Thoracic aorta (tissue), 2 donors: ENCODE measurements at places on chromosomes 13 and 19.

DNA sequence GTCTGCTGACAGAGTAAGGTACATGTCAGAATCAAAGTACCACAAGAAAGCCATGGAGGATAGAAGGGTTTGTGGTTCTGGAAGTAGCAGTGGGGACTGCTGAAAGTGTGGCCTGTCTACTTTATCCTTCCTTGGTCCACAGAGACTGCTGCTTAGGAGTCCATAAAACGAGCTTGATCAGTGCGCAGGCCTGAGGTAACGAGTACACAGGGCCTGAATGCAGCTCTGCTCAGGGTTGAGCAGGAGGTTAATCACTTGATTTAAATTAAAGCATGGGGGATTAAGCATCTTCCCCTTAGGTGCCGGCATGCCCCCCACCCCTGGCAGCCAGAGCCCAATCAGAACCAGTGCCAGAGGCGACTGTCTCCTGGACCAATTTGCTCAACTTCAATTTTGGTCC lies 34.9 kb upstream of the WASF3 start:
- DNase-seq, result no peak

- DNase-seq, result no peak
Measured at GRCh38 chr13:106619688-106620555, 52.0 kb upstream of the ARGLU1 start.

DNA sequence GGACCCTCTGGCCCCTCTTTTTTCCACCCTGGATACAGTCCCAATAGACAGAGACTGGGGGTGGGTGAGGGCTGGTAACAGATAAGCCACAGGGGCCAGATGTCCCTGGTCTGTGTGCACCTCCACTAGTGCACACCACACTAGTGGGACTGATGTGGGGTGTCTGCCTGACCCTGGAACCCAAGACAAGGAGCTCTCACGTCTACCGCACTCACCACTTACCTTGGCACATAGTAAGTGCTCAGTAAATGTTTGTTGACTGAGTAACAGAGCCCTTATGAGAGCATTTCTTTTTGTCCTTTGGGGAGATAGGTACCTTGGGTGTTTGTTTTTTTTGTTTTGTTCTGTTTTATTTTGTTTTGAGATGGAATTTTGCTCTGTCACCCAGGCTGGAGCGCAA lies 23.1 kb upstream of the ZNF414 start:
- no peak for DNase-seq

GRCh38 chr19:38411041-38411712 lies 8.3 kb downstream of the FAM98C start:
- DNase-seq, result no peak

DNA sequence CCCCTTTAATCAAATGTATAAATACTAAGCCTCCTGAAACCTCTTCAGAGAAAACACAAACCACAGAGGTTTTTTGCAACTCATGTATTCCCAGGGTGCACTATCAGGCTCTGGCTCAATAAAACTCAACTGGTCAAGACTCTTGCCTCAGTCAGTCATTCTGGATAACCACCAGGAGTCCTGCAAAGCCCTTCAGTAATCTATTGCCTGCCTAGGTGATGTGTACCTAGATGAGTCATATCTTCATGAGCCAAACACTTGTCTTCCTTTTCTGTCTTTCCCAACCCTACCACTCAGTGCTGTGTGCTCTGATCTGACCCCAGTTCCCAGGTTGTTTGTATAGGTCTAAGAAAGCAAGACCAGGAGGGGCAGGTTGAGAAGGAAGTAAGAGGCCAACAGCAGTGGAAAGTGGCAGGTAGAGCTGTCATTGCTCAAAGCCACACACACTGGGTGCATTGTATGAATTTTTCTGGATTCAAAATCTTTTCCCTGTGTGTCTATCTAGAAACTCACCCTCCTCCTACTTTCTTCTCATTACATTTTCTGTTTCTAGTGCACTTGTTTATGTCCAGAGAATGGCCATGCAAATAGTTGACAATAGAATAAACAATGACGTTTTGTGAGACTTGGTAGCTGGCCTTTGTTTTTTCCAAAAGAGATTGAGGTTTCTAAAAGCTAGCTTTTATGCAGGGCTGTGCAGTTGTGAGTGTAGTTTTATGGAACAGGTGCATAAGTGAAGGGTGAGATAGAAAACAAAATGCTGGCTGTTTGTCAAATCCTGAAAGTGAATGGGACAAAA lies 48.1 kb downstream of the PSG1 start:
- no peak for DNase-seq

DNA sequence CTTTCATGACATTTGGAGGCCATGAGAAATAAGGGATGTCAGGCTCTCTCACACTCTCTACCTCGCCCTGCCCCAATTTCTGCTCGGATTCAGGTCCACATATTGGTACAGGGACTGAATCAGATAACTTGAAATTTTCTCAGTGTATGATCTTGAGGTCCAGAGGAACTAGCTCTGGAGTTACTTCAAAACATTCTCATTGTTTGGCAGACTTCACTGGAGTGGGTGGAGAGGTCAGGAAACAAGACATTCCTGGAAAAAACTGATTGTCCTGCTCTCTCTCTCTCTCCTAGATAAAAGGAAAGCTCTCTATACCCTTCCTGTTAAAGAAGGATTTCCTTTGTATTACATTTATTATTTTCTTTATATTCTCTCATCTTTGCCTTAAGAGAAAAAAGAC lies 428.1 kb upstream of the DACH1 start:
- no peak for DNase-seq

- no peak for DNase-seq
Measured at GRCh38 chr13:91072486-91072885, 275.0 kb upstream of the MIR17HG start.

DNA sequence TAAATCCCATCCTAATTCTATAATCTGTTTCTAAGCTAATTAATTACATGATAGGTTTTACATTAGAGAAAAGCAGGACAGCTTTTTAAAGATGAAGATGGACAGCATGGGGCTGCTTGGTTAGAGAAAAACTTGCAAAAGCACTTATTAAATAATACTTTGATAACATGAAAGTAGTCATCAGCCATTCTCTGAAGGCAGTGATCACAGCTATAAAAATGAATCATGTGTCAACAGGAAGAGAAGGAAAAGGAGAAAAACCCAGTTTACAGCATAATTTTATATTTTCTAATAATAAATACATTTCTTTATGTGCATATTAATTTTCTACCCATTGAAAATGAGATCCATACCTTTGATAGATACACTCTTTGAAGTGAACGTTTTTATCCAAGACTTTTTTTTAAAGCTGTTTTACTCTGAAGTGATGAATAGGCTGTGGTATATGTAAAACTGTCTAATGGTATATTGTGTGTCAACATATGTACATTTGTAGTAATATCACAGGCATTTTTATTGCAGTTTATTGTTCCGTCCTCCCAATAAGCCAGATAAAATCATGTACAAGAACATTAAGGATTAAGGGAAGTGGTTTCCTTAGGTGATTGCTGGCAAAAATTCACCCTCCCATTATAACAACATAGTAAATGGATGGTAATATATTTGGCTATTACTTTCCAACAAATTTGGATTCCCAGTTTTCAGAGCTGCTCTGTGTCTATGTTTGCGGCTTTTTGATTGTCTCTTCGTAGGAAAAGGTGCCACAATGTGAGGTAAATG lies 1.3 kb upstream of the KLF5 start:
- DNase-seq, result no peak

- no peak for DNase-seq
Measured at GRCh38 chr13:75360170-75360569, 121.8 kb downstream of the TBC1D4 start.

DNA sequence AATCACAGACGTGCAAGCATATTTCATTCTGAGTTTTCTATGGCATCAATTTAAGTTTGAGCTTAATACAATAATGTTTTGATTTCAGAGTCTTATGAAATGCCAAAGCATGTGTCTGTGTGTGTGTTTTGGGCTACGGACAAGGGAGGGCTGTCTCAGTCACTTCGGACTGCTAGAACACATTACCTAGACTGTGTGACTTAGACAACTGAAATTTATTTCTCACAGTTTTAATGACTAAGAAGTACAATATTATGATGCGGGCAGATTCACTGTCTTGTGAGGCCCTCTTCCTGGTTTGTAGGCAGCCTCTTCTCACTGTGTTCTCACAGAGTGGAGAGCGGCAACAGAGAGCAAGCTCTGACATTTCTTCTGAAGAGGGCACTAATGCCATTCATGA lies 1202.0 kb downstream of the EFNB2 start:
- no peak for DNase-seq

DNA sequence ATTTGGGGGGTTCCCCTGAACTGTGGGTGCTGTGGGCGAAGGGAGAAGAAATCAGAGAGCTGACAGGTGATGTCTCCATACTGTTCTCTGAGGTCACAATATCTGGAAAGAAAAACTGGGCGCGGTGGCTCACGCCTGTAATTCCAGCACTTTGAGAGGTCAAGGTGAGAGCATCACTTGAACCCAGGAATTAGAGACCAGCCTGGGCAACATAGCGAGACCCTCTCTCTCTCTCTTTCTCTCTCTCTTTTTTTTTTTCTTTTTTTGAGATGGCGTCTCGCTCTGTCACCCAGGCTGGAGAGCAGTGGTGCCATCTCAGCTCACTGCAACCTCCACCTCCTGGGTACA lies 21.9 kb downstream of the IQCN start:
- no peak for DNase-seq

DNA sequence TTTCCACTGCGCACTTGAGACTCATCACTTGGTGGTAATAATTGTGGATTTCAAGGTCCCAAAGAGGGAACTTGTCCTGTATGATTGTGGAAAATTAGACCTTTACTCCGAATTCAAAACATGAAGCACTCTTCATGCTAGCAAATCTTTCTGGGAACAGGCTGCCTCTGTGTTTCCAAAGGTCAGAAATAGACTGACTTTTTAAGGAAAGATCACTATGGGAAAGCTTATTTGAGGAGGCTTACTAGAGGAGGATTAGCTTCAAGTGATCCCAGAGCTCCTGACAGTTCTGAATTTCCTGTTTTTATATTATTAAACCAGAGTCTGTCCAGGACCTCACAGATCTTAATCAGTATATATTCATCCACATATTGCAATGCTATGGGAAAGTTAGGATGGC lies 5.5 kb downstream of the WDFY2 start:
- no peak for DNase-seq

DNA sequence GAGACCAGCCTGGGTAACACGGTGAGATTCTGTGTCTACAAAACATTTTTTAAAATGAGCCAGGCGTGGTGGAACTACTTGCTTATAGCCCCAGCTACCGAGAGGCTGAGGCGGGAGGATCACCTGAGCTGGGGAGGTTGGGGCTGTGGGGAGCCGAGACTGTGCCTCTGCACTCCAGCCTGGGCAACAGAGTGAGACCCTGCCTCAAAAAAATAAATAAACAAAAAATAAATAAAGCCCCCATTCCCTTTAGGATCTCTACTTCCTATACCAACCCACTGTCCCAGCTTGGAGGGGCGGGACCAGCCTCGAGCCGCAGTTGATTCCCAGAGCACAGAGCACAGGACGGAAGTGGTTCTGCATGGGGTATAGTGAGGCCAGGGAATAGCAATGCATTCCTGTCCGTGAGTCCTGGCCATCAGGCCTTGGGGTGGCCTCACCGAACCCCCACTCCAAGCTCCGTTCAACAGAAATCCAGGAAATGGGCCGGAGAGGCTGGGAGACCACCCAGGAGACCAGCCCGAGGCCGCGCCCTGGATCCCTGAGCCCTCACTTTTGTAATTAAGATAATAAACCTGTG lies 4.9 kb upstream of the PTBP1 start:
- no peak for DNase-seq

DNA sequence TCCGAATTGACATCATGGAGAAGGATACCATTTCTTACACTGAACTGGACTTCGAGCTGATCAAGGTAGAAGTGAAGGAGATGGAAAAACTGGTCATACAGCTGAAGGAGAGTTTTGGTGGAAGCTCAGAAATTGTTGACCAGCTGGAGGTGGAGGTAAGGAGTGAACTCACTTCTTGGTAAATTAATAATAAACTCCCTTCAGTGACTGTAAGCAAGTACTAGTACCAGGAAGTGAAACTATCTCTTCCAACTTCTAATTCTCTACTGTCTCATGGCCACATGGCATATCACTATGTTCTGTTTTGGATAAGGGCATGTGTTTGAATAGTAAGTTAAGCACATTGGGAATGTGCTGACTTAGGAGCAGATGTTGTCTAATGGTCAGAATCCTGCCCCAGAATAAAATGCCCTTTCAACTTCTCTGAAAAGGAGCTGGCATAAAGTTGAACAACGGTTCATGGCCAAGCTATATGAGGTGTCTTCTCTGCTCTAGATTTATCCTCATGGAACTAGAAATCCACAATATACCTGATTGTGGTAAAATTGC lies 13.4 kb downstream of the OLFM4 start:
- no peak for DNase-seq

- DNase-seq, result no peak
Measured at GRCh38 chr19:14272623-14273022, 66.7 kb upstream of the ADGRL1 start.

GRCh38 chr19:51722492-51722891 lies 1.3 kb downstream of the HAS1 start:
- DNase-seq, result no peak

- DNase-seq, result no peak
Measured at GRCh38 chr19:4814625-4815425, 16.7 kb downstream of the TICAM1 start.

DNA sequence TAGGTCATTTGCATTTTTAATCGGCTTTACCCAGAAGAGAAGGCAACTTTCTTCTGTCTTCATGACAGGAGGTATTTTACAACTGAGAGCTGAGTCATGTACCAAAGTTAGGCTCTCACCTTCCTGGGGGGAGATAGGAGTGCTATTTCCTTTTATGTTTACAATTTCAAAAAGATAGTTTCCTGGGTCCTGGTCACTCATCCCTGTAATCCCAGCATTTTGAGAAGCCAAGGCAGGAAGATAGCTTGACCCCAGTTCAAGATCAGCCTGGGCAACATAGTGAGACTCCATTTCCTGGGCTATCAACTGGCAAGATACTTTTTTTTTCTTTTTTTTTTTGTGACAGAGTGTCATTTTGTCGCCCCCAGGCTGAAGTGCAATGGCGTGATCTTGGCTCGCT lies 7.6 kb downstream of the LYPD3 start:
- no peak for DNase-seq

GRCh38 chr19:32012886-32013631 lies 332.4 kb upstream of the ZNF507 start:
- no peak for DNase-seq

DNA sequence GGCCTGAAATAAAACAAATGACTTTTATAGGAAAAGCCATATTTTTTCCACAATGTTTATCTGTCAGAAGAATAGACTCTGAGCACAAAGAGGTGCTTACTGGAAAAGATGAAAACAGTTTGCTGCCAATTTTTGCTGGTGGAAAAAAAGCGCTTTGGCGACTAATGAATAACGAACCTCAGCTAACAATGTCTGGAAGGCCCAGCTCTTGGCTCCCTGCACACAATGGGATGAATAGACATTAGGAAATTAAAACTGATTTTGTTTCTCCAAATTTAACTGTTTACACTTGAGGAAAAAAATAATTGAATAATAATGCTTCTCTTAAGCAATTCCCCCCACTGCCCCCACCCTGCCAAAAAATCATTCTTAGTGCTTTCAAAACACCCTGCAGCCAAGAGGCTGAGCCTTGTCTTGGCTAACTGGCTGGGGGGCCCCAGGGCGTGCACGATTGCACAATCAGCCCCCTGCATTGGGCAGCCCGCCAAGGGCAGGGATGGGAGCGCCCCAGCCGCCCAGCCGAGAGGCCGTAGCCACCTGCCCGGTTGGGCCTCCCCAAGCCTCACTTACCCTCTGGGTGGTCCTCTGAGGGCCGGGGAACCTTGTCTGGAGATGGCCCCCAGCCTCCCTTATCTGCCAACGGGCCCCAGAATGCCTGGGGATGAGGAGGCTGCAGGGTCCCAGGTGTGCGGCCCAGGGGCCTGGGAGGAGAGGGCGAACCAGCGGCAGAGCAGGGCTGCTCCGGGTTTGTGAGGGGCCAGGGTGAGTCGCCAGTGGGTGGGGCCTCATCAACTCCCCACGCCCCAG lies 16.8 kb downstream of the CEBPG start:
- DNase-seq, result no peak
